NCI-H1694 treated with DMSO at 0.1 percent for 48 hours (cell line): ENCODE measurements at places on chromosomes 2 and 18.

GRCh38 chr2:235283246-235283645 lies 210.6 kb upstream of the AGAP1 start:
- peak; percentile 79 for DNase-seq

- no peak for DNase-seq
Observed at GRCh38 chr18:79372461-79372860, 23.3 kb upstream of the NFATC1 start.

DNA sequence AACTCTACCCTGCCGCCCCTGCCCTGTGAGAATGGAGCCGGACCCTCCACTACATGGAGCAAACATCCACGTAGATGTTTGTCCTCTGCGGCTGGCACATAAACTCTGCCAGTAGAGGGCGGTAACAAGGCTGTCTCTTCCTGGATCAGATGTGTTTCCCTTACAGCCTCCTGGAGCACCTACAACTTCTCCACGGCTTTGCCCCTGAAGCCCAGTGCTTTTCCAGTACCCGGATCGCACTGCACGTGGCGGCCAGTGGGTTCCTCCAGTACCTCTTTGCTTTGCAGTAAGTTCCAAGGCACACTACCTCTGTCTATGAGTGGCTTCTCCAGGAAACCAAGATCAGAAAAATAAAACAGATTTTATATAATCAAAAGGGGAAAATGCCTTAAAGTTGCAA lies 651.3 kb downstream of the DCDC2C start:
- DNase-seq: peak; percentile 50

GRCh38 chr2:85393836-85394235 lies 16.3 kb downstream of the CAPG start:
- DNase-seq: no peak

GRCh38 chr2:70087702-70088597 lies 673 bp downstream of the PCBP1 start:
- DNase-seq: peak; percentile 78

DNA sequence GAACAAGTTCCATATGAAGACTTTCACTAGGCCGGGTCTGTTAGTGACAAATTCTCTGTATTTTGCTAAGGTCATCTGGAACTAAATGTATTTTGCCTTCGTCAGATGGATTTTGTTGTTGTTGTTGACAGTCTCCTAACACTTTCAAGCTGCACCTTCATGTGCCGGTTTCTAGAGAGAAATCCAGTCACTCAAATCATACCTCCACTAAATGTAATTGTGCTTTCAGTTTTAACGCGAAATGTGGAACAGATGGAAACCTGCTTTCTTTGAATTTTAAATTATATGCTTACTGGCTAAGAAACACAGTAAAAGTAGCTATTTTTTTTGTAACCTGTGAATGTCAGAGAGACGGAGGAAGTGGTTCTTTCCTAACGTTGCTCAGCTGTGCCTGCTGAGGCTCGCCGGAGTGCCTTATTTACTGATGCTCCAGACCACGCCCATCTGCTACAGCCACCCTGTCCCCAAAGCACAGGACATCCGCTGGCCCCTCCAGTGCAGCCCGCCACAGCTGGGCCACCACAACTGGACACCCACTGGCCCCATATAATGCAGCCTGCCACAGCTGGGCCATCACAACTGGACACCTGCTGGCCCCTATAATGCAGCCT lies 134.7 kb downstream of the PXDN start:
- DNase-seq: no peak

DNA sequence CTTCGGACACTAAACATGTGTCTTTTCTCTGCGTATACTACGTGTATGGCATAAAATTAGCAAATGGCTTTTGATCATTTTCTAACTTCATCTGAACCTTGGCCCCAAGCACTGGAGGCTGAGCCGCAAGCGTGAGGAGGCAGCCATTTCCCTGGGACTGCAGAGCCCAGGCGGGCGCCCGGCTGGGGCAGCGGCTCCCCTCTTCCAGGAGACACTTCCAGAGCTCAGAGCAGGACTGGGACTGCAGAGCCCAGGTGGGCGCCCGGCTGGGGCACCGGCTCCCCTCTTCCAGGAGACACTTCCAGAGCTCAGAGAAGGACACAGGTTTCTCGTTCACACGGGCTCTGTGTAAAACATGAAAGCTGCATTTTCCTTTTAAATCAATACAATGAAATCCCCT lies 484.1 kb upstream of the SALL3 start:
- DNase-seq: no peak

GRCh38 chr18:21117409-21118131 lies 6.0 kb upstream of the ROCK1 start:
- DNase-seq: no peak

DNA sequence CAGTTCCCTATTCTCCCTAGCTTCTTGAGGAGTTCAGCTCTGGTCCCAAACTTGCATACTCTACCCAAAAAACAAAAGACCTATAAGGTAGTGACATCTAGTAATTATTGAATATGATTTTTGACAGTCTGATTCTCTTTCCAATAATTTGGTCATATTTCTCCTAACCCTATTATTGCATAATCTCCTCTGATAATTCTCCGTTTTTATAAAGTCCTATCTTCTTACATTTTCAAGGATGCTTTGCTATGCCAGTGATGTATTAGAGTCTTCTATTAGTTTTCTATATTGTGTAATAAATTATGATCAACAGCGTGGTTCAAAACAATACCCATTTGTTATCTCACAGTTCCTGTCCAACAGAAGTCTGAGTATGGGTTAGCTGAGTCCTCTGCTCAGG lies 426.3 kb downstream of the BCL11A start:
- no peak for DNase-seq

GRCh38 chr2:10500601-10501361 lies 52.7 kb upstream of the ODC1 start:
- no peak for DNase-seq

DNA sequence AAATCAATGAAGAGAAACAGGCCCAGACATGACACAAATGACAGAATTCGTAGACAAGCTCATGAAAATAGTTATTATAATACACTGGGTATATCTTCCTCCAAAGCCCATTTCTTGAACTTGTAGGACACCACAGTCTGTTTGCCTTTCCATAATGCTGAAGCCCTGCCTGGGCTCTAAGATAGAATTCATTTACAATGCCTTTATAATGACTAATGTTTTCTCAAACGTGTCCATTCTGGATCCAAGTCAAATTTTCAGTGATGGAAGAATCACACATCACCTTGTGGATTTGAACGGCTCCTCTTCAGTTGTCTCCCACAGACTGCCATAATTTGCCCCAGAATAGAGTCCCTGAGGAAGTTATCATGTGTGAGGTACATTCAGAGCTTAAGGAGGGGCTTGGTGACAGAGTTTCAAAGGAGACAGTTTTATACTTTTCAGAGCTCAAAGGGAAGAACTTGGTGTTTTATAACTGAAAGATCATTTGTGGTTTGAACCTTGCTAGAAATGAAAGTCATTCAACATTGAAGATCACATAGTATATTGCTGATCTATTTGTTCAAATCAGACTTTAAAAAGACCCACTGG lies 38.2 kb downstream of the CASP8 start:
- no peak for DNase-seq

GRCh38 chr2:191012845-191013681 lies 908 bp downstream of the STAT1 start:
- no peak for DNase-seq

GRCh38 chr18:73848656-73849055 lies 299.0 kb downstream of the FBXO15 start:
- DNase-seq: no peak

DNA sequence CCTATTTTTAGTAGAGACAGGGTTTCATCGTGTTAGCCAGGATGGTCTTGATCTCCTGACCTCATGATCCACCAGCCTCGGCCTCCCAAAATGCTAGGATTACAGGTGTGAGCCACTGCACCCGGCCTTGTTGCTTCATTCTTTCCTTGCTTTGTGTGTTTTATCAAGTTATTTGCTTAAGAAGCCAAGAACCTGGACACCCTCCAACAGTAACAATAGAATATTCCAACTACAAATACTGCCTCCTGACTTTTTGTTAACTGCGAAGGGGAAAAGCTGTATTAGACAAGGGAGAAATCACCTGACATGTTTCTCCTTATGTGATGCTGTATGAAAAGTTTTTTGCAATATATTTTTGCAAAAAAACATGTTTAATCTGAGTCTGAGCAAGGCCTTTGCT lies 297.2 kb downstream of the NCKAP5 start:
- no peak for DNase-seq

GRCh38 chr2:177806025-177806424 lies 266.6 kb downstream of the PDE11A start:
- DNase-seq: no peak

GRCh38 chr2:36553683-36554082 lies 44.3 kb downstream of the FEZ2 start:
- no peak for DNase-seq

- DNase-seq: no peak
Observed at GRCh38 chr2:238861013-238861730, 13.3 kb downstream of the TWIST2 start.

DNA sequence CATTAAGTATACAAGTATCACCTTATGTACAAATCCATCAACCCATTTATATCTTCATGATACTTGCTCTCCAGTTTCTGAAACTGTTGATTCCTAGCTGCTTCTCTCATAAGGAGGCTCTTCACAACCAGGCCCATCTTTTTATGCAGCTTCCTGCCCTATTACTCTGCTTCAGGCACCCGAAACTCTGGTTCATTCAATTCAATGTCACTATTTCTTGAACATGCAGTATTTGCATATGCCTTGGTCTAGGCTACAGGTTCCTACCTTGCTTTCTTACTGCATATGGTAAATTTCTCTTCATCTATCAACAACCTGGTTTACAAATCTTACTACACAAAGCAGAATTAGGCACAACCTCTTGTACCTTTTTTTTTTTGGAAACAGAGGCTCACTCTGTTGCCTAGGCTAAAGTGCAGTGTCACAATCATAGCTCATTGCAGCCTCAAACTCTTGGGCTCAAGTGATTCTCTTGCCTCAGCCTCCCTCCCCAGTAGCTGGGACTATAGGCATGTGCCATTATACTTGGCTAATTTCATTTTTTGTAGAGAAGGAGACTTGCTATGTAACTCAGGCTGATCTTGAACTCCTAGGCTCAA lies 2.7 kb upstream of the CDKL4 start:
- no peak for DNase-seq

DNA sequence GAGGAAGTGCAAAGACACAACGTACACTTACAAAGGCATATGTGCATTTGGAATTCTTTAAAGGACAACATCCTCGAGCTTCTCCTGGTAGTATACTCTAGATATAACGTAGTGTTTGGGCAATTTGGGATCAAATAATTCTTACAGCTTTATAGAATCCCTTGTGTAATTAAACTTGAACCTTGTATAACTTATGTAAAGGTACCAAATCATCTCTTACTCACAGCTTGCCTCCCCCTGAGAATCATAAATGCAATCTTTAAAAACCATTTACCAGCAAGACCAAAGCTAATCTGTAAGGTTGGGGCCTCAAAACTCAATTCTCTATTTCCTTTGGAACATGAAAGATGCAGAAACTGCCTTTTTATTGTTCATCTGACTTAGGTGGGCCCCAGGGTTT lies 12.2 kb upstream of the TNP1 start:
- DNase-seq: no peak

DNA sequence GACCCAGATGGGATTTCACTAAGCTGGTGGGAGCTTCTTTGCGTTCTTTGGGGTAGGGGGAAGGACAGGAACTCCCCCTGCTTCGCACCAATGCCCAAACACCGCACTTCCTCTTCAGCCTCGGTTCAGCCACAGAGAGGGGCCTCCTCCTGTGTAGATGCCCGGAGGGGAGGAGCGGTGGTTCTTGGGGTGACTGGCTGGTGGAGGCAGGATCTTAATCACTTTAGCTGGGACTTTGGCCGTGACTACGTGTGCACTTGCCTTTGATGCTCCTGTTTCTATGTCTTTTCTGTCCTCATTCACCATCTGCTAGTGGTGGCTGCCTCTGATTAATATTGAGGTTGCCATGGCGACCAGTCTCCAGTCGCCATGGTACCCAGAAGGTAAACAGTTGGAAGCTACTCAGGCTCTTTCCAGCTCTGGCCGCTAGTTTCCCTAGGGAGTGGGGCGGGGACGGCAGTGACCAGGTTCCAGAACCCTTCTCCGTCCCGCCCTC lies 1.9 kb downstream of the CNGA3 start:
- peak; percentile 53 for DNase-seq

- DNase-seq: no peak
Observed at GRCh38 chr2:83238111-83238510, 1221.0 kb downstream of the SUCLG1 start.

GRCh38 chr2:106038601-106039375 lies 155.3 kb downstream of the UXS1 start:
- DNase-seq: peak; percentile 4

DNA sequence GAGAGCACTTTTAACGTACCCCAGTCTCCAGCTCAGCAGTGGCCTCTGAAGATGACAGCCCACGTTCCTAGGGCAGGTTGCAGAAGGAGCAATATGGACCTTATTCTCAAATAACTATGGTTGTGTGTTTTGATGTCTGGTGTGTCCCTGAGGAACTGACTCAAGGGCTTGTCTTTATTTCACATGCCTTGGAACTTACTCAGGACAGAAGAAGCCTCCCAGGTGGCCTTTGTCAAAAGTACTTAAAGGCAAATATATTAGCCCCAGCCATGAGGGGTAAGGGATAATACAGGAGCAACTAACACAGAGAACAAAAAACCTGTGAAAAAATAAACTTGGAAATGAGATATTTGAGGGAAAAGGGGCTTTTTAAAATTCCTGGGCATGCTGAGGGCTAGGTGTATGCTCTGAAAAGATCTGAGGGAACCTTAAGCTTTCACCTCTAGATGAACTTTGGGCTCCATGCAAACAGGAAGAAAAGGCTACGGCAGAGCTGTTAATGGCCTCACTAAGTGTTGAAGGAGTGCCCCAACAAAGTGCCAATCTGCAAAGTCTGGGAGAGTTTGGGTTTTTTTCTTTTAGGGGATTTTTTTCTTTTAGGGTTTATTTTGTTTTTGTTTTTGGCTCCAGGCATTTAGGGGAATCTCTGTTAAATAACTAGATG lies 40.3 kb downstream of the SRBD1 start:
- DNase-seq: no peak
